ENCODE measurements at places on chromosomes 3 and 15. TPM values are rescaled to one million over a fixed set of nuclear protein-coding genes. Genes with fewer than 3 reads are reported as not detected.

DNA sequence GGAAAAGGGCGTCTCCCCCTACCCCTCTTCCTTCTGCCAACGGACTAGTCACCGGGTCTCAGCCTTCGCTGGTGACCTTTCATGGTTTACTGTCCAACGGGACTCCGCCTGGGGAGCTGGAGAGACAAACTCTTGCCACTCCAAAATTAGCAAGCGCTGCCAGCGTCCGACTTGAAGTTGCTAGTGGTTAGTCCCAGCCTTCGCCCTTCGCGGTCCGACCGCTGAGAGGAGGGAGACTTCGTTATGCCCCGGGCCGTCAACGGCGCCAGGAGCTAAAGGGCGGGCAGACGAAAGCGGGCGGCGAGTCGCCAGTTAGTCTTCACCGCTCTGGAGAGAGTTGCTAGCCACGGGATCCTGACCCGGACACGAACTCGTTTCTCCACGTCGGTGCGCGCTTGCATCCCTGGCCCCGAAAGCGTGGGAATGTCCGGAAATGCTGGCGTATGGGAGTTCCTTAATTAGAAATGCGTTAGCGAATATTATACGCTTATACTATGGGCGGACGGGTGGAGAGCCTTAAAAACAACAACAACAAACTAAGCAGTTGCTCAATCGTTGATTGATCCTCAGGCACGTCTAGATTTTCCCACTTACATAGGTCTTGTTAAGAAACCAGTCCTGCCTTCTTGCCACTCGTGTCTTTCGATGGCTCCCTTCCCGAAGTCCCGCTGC, 716 bp downstream of the SMC4 start:
- H3K27ac ChIP-seq = peak overlapping the region; percentile 74
- peak overlapping the region; percentile 77 for H3K4me3 ChIP-seq
- peaks cover 1% of the 10 kb centered on the region for H3K4me1 ChIP-seq
- DNase-seq = peak; percentile 22
- no peaks in the 10 kb centered on the region for H3K27me3 ChIP-seq
- H3K36me3 ChIP-seq = no peaks in the 10 kb centered on the region

- no peaks in the 10 kb centered on the region for H3K4me1 ChIP-seq
- no peaks in the 10 kb centered on the region for H3K27me3 ChIP-seq
- H3K36me3 ChIP-seq = no peaks in the 10 kb centered on the region
These were observed 37.4 kb downstream of the ST6GAL1 start for GRCh38 chr3:186967686-186968085.

DNA sequence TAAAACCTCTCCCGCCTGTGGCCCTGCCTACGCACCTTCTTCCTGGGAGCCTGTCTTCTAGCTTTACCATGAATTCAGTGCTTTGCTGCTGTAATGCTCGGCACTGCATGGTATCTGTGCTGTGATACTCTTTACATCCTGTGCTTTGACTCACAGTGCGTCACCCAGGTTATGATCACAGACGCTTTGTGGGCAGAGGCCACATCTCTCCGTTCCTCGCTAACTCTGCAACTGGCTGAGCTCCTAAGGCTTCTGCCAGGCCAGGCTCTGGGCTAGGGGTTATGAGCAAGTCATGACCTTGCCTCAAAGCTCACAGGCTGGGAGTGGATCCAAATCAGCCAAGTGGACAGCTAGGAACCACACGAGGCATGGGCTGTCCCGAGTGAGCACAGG, 23.2 kb downstream of the SPTBN5 start:
- no peak overlapping the region for H3K27ac ChIP-seq
- no peak for DNase-seq
- no peaks in the 10 kb centered on the region for H3K4me1 ChIP-seq
- H3K27me3 ChIP-seq = no peaks in the 10 kb centered on the region
- H3K4me3 ChIP-seq = no peak overlapping the region
- no peaks in the 10 kb centered on the region for H3K36me3 ChIP-seq

DNA sequence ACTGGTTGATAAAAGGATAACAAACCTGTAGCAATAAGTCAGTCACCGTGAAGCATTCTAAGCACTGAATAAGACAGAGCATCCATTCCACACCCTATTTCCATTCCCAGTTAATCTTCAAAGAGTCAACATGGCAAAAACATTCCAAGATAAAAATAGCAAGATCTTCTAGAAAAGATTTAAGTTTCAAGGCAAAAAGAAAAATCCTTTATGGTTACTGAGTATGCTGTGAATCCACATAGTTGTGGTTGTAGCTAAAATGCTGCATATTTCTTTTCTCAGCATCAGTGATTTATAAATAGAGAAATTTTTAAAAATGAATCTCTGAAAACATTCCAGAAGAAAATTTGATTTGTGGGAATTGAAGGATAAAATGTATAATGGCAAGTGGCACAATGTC, 21.1 kb downstream of the GAP43 start:
- H3K36me3 ChIP-seq = no peaks in the 10 kb centered on the region
- DNase-seq = no peak
- no peaks in the 10 kb centered on the region for H3K4me1 ChIP-seq
- no peak overlapping the region for H3K27ac ChIP-seq
- H3K27me3 ChIP-seq = no peaks in the 10 kb centered on the region
- no peak overlapping the region for H3K4me3 ChIP-seq

DNA sequence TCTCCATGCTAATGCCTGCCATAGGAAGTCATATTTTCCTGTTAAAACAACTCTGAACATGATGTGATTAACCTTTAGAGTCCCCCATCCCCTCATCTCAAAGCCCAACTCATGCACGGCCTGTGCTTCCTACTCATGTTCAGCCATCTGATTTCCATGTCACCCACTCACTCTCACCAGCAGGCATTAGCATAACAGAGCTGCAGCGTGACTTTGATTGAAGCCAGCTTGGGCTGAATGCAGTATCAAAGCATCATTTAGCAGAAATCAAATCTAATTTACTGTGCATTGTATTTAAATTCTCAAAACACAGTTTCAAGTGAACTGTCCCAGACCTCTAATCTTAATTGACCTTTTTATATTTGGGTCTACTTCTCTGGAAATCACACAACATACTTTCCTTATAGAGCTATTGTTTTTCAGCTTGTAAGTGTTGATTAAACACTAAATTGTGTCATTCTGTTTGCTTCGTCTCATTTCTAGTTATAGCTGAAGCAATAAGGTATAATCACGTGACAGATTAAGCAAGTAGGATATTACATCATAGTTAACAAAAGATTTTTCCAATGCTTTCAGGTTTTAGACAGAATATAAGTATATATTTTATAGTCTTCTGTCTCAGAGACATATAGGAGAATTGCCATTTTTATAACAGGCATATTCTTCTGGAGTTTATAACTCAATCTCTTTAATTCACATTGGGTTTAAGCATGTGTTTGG, 501.5 kb downstream of the ROBO2 start:
- H3K36me3 ChIP-seq = no peaks in the 10 kb centered on the region
- H3K27ac ChIP-seq = no peak overlapping the region
- no peaks in the 10 kb centered on the region for H3K27me3 ChIP-seq
- no peak for DNase-seq

The TF gene
- total RNA-seq = 1.6 TPM

The NR2E3 gene
- 0.69 TPM for total RNA-seq

The CFAP100 gene
- total RNA-seq = 21.3 TPM

GRCh38 chr3:149751551-149751950, 738 bp downstream of the COMMD2 start:
- H3K27me3 ChIP-seq = no peaks in the 10 kb centered on the region
- peak overlapping the region; percentile 81 for H3K4me3 ChIP-seq
- H3K4me1 ChIP-seq = no peaks in the 10 kb centered on the region

GRCh38 chr15:66298803-66299251, 5.5 kb downstream of the DIS3L start:
- DNase-seq = no peak
- H3K27me3 ChIP-seq = no peaks in the 10 kb centered on the region
- no peaks in the 10 kb centered on the region for H3K36me3 ChIP-seq
- H3K27ac ChIP-seq = no peak overlapping the region
- no peak overlapping the region for H3K4me3 ChIP-seq
- H3K4me1 ChIP-seq = peaks cover 3% of the 10 kb centered on the region

- H3K27me3 ChIP-seq = no peaks in the 10 kb centered on the region
- H3K4me1 ChIP-seq = no peaks in the 10 kb centered on the region
- no peaks in the 10 kb centered on the region for H3K36me3 ChIP-seq
- H3K4me3 ChIP-seq = no peak overlapping the region
These were observed 161.5 kb downstream of the FOXP1 start for GRCh38 chr3:71421820-71422566.

The PLSCR5 gene
- not detected for total RNA-seq

The ISLR gene
- 314 TPM for total RNA-seq

DNA sequence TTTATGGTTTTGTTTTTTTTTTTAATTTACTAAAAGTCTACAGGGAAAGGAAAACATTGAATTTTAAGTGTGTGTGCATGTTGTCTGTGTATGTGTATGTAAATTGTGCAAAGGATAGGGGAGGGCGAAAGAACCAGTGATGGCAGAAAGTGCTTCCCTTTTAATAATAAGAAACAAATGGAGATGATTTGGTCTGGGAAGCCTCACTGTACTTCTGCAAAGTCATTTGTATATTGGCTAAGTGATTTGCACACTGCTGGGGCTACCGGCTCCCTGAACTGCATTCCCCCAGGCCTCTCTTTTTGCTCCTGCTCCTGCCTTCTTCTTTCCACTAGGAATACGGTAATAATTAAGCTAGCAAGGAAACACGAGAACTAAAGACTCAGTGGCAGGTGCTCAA, 101.2 kb downstream of the CD47 start:
- peaks cover 4% of the 10 kb centered on the region for H3K4me1 ChIP-seq
- H3K27me3 ChIP-seq = no peaks in the 10 kb centered on the region
- no peak overlapping the region for H3K4me3 ChIP-seq
- no peak for DNase-seq

The IQCB1 gene
- 21.3 TPM for total RNA-seq

GRCh38 chr15:61527836-61528580, 298.9 kb upstream of the RORA start:
- no peak overlapping the region for H3K4me3 ChIP-seq
- H3K4me1 ChIP-seq = peaks cover 5% of the 10 kb centered on the region
- no peaks in the 10 kb centered on the region for H3K27me3 ChIP-seq
- DNase-seq = no peak
- H3K27ac ChIP-seq = no peak overlapping the region
- no peaks in the 10 kb centered on the region for H3K36me3 ChIP-seq

DNA sequence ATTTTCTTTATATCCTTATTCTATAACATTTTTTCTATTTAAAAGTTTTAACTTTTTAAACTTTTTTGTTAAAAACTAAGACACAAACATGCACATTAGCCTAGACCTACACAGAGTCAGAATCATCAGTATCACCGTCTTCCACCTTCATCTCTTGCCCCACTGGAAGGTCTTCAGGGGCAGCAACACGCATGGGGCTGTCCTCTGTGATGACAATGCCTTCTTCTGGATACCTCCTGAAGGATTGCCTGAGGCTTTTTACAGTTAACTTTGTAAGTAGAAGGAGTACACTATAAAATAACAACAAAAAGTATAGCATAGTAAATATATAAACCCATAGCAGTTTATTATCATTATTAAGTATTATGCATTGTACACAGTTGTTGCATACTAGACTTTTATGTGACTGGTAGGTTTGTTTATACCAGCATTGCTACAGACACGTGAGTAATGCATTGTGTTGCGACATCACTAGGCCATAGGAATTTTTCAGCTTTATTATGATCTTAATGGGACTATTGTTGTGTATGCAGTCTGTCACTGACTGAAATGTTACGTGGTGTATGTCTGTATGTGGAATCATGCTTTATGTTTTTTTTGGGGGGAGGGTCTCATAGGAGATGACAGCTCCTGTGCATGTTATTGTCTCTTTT, 18.2 kb downstream of the ATP1B3 start:
- no peaks in the 10 kb centered on the region for H3K4me1 ChIP-seq
- no peak overlapping the region for H3K4me3 ChIP-seq
- DNase-seq = no peak
- H3K27ac ChIP-seq = no peak overlapping the region
- H3K36me3 ChIP-seq = no peaks in the 10 kb centered on the region

DNA sequence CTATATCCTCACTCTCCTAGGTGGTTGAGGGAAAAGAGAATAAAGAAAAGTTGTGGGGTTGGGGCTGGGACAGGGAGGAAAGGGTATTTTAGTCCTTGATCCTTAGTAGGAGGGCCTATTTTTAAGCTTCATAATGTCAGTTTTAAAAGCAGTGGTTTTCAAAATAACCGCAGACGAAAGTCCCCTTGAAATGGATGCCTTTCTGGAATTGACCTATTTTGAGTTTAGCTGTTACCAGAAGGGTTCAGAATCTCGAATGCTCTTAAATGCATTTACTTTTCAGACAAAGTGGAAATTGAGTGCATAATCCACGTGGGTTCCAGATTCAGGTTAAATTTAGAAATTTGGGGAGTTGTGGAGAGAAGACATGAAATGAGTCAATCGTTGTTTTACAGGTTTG, 16.6 kb downstream of the MAP2K1 start:
- DNase-seq = no peak
- no peaks in the 10 kb centered on the region for H3K36me3 ChIP-seq
- peaks cover 4% of the 10 kb centered on the region for H3K4me1 ChIP-seq
- H3K4me3 ChIP-seq = no peak overlapping the region
- no peaks in the 10 kb centered on the region for H3K27me3 ChIP-seq

GRCh38 chr3:114092151-114093015, 35.8 kb downstream of the QTRT2 start:
- no peaks in the 10 kb centered on the region for H3K4me1 ChIP-seq
- H3K4me3 ChIP-seq = no peak overlapping the region
- no peaks in the 10 kb centered on the region for H3K36me3 ChIP-seq
- H3K27ac ChIP-seq = no peak overlapping the region

The SYNPR gene
- not detected for total RNA-seq

The TRPC1 gene
- total RNA-seq = 30.2 TPM

- no peak for DNase-seq
- H3K36me3 ChIP-seq = no peaks in the 10 kb centered on the region
- H3K27ac ChIP-seq = no peak overlapping the region
- H3K4me3 ChIP-seq = no peak overlapping the region
- H3K4me1 ChIP-seq = no peaks in the 10 kb centered on the region
These were observed 209.9 kb upstream of the CTNNB1 start for GRCh38 chr3:40989141-40990061.

GRCh38 chr3:13932578-13933295, 52.9 kb upstream of the WNT7A start:
- no peaks in the 10 kb centered on the region for H3K36me3 ChIP-seq
- peaks cover 4% of the 10 kb centered on the region for H3K4me1 ChIP-seq
- peak overlapping the region; percentile 2 for H3K4me3 ChIP-seq
- no peak overlapping the region for H3K27ac ChIP-seq
- H3K27me3 ChIP-seq = no peaks in the 10 kb centered on the region

The RASGRF1 gene
- not detected for total RNA-seq
